ENCODE measurements at places on chromosomes 5 and 9.

DNA sequence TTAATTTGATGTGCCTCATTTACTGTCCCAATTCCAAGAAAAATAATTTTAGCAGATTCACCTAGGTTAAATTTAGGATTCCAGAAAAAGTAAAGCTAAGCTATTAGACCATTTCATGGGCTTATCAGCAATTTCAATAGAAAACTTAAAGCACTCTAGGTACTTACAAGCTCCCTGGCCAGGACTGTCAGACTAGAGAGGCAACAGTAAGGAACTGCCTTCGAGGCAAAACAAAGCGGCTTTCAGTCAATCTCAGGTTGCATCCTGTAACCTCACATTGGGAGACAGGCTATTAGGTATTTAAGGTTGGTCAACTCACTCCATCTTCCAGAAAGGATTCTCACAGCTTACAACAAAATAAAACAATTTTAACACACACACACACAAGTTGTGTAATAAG, 48.7 kb upstream of the FSD1L start:
- DNase-seq, result no peak

DNA sequence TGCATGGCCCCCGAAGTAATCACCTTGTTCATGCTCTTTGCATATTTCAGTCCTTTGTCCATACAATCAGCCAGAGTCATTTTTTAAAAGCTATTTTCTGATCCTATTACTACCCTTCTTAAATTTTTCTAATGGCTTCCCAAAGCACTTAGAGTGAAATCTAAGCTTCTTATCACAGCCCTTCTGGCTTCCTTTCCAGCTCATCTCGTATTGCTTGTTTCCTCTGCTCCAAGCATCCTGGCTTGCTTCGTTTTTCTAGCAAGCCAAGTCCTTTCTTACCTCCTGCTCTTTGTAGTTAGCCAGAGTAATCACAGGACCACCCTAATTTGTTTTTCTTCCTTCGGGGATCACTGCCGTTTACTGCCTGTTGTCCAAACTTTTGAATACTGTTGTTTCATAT, 453.3 kb downstream of the KIF4B start:
- DNase-seq, result no peak

GRCh38 chr9:98040212-98040611, 16.3 kb upstream of the NANS start:
- no peak for DNase-seq

- DNase-seq, result no peak
Measured at GRCh38 chr5:123771715-123772114, 259.7 kb downstream of the CSNK1G3 start.

GRCh38 chr5:147310059-147310704, 75.4 kb downstream of the STK32A start:
- DNase-seq, result peak; percentile 56

- no peak for DNase-seq
Measured at GRCh38 chr9:85942913-85943709, 2.2 kb downstream of the NAA35 start.

DNA sequence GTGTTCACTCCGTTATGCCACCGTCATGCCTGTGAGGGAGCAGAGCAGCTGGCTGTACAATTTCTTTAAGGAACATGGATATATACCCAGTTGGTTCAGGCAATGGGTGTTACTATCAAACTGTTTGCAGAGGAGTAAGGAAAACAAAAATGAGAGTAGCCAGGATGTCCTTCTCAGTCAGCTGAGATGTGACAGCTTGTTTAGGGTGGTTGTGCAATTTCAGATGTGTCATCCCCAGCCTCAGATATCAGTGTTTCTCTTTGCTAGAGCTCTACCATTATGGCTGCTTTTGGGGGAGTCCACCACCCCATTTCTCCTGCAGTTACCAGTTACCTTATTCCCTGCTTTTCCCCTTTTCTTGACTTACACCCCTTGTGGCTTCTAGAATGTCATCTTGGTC, 135.2 kb upstream of the SLC24A2 start:
- no peak for DNase-seq

DNA sequence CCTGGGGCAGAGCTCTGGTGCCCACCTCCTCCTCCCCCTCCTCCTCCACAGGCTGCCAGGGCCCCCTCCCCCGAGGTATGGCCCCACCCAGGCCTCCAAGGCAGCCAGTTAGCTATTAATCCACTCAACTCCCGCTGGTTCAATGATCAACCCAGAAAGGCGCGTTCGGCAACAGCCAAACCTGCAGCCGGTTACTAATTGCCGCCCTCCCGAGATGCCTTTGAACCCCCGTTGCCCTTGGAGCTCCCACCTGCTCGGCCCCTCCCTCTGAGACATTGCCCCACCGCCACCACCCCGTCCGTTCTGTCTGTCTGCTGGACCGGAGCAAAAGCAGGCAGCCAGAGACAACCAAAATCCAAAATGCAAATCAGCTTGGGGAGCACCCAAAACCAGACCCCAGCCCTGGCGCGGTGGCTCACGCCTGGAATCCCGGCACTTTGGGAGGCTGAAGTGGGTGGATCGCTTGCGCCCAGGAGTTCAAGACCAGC, 25.8 kb downstream of the NOTCH1 start:
- no peak for DNase-seq

DNA sequence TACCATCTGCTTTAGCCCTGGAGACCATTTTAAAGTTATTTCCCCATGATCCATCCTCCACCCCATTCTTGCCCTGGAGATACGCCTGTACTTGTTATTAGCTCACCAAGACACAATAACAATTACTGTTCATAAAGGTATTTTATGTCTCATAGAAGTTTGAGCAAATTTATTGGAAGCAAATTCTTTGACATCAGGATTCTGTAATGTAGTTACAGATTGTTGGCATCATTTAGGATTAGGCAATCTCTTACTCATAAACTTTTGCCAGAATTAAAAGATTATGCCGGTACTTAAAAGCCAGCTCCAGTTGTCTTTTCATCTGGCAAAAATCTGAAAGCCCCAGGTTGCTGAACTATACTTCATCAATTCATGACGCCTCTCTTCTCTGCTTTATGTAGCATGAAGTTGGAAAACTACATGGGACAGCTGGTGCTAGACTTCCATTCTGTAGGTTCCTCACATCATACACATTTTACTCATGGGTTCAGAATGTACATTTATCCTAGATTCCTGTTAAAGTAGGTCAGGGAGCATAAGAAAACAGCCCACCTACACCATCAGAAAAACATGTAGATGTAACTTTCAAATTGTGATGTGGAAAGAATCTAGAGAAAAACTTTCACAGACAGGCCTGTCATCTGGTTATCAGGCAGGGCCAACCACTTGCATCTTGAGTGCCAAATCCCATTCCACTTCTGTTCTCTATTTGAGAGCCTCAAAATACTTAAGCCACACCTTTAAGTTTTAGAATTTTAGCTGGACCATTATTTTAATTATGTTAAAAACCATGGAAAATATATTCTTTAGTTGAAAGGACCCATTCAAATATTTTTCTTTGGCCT, 14.0 kb downstream of the ATP10B start:
- no peak for DNase-seq

DNA sequence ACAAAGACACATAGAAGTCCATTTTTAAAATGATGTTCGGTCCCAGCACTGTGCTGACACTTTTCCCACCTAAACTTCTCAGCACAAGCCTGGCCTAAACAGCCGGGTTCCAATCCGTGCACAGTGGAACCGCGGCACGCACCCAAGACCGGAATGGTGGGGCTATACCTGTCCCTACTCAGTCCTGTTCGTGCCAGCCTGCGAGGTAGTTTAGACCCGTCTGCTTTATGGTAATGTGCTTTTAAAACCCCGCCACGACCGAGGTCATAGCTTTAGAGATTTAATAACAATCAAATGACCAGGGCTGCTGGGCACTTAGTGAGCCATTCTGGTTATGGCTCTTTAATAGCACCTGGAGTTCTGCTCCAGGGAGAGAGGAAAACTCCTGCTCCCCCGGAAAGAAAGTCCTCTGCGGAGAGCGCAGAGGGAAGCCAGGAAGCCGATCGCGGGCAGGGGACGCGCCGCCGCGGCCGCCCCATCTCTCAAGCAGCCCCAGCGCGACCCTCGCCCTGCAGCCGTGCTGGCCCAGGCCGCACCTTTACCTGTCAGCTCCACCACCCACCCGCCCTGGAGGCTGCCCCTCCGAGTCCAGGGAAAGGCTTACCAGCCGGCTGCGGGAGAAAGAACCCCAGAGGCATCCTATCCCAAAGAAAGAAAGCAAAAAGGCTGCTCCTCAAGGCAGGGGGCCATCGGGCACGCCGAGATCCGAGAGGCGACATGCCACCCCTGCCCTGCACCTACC, 511 bp downstream of the ARL15 start:
- DNase-seq, result peak; percentile 15

DNA sequence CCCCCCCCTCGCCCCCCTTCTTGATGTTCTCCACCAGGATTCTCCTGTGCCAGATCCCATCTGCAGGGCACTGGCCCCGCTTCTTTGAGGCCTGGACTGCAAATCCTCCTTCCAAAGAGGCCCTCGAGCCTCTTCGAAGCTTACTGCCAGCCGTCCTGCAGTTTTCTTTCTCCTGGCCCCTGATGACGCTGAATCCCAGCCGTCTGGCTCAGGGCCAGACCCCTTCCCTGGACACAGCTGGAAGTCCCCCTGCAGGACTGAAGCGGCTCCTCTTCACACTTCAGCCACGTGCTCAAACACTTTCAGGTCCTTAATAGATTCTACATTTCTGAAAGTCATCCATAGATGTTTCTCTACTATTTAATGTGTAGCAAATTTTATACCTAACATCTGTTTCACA, 121.5 kb downstream of the EHMT1 start:
- peak; percentile 75 for DNase-seq
